IMR-90 (cell line): ENCODE measurements at places on chromosomes 13 and 19. TPM values are rescaled to one million over a fixed set of nuclear protein-coding genes. Genes with fewer than 3 reads are reported as not detected.

The CGB2 gene
- total RNA-seq, result not detected in 2 replicates

The OR7A5 gene
- total RNA-seq, result not detected in 2 replicates

DNA sequence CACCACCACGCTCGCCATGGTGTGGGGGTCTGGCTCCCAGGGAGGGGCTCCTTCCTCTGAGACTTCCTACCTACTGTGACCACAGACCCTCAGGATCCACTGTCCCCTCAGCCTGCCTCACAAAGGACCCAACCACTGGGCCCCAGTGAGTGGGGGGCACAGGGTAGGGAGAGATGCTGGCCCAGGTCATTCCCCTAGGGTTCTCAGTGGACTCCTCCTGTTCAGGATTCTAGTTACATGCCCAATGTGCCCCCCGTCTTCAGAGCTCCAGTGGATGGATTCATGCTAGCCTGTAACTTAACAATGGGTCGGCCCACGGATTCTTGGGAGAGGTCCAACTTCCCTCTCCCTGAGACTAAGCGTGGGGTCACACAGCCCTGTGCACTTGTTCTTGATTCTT is at the start of gene TSKS:
TSKS (minus strand) TSS at position 77 of the 400 bp plus-strand sequence; CDS start at position 18, 59 bp downstream.
- H3K27ac ChIP-seq, result no peak within 1 kb of the TSS
- DNase-seq, result no peak
- H3K4me3 ChIP-seq, result no peak within 1 kb of the TSS

DNA sequence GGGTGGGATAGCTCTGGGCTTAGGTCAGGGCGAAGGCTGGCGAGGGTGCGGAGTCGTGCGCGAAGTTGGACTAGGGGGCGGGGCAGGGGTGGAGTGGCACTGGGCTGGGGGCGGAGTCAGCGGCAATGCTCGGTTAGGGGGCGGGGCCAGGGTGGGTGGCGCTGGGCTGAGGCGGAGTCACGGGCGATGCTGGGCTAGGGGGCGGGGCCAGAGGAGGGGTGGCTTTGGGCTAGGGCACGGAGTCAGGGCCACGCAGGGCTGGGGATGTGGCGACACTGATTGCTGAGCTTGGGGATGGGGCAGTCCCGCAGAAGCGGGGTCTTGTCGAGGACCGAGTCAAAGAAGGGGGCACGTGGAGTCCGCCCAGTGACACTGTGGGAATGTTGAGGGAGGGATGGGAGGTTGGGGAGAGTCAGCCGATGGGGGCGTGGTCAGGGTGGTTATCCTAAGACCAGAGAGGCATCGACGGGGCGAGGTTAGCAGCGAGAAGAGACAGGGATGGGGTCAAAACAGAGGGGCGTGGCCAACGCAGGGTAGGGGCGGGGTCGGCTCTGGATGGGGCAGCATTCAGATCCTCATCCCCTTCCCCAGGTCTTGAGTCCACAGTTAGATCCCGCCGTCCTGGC is 8.7 kb downstream of the HOMER3 start:
- H3K4me3 ChIP-seq, result no peak overlapping the region
- H3K27ac ChIP-seq, result no peak overlapping the region
- H3K27me3 ChIP-seq, result no peaks in the 10 kb centered on the region

The WDR62 gene
- 4.5 and 5.0 TPM in 2 replicates for total RNA-seq

The ZNF835 gene
- not detected in 2 replicates for total RNA-seq

DNA sequence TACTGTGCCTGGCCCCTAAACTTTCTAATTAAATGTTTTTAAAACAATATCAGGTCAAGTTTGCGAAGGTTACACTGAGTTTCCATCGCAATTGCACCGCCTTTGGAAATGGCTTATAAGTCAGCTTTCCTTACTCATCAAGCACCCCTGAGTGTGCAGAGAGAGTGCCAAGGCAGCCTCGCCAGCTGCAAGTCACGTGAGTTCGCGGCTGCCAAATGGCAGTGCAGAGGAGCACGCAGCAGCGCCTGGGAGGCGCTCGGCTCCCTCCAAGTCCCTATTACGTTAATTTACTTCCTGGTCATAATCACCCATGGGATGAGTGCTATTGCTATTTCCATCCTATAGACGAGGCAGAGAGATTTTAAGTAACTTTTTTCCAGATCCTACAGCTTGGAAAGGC is 319.6 kb downstream of the TEX29 start:
- no peak overlapping the region for H3K27ac ChIP-seq
- no peaks in the 10 kb centered on the region for H3K36me3 ChIP-seq
- no peaks in the 10 kb centered on the region for H3K4me1 ChIP-seq

- H3K27ac ChIP-seq, result no peak overlapping the region
- no peak for DNase-seq
- H3K4me1 ChIP-seq, result no peaks in the 10 kb centered on the region
Measured at GRCh38 chr19:50739132-50739913, 16.2 kb downstream of the CLEC11A start.
